ENCODE measurements at places on chromosomes 13 and 19.

DNA sequence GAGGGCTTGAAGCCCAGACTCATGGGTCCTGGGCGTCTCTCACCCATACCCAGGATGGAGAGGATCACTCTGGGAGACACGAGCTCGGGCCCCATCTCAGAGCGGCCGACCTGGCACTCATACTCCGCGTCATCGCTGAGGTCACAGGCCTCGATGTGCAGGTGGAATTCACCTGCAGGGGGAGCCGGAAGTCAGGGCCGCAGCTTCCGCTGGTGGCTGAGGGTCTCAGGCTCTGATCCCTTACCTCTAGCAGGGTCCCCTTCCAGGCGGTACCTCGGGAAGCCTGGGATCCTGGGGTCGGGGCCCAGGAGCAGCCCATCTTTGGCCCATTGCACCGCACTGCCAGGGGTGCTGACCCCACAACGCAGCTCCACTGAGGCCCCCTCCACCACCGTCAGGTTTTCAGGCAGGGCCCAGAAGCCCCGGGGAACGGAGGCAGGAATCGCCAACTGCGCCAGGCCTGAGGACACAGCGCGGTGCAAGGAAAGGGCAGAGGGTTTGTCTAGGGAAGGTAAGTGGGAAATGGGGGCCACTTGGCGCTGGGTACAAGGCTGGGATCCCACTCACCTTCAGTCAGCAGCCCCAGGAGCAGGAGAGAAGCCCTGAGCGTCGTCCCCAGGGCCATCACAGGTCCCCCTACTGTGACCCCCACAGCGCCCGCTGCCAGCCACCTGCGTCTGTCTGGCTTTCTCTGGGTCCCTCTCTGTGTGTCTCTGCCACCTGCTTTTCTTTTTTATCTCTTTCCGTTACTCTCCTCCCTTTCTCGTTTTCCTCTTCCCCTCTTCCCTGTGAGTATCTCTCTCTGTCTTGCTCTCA is 883 bp downstream of the NPHS1 start:
- no peak for DNase-seq

DNA sequence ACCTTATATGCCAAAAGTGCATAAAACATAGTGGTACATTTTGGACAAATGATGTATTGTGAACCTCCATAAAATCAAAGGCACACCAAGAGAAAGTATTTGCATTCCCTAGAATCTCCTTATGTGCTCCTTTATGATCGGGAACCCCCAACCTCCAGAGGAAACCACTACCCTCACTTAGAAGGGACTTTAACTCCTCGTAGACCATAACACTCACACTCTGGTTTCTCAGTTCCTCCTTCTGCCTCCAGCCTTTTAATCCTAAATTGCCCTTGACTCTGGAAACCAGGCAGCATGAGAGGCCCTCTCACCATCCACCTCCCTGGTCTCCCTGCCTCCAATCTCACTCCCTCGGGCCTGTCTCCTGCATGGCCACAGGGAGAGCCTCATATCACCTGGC is 9.8 kb upstream of the KCNN4 start:
- DNase-seq: no peak

GRCh38 chr13:111312944-111313590 is 7.4 kb upstream of the TEX29 start:
- no peak for DNase-seq

GRCh38 chr19:4365791-4366665 is 22.7 kb downstream of the MPND start:
- no peak for DNase-seq

- DNase-seq: no peak
Measured at GRCh38 chr13:30615866-30616541, 1.7 kb upstream of the USPL1 start.

- no peak for DNase-seq
Measured at GRCh38 chr19:55015126-55015525, 22.9 kb downstream of the GP6 start.

Measured in stimulated activated CD4-positive, alpha-beta T cell treated with anti-CD3 and anti-CD28 coated beads, TNF-alpha, amount 100 ng/mL, for 24 hours (primary cell).